ENCODE measurements at places on chromosomes 2 and 18.

- DNase-seq, result no peak
These were observed 288.5 kb upstream of the SLC39A10 start for GRCh38 chr2:195368249-195369217.

DNA sequence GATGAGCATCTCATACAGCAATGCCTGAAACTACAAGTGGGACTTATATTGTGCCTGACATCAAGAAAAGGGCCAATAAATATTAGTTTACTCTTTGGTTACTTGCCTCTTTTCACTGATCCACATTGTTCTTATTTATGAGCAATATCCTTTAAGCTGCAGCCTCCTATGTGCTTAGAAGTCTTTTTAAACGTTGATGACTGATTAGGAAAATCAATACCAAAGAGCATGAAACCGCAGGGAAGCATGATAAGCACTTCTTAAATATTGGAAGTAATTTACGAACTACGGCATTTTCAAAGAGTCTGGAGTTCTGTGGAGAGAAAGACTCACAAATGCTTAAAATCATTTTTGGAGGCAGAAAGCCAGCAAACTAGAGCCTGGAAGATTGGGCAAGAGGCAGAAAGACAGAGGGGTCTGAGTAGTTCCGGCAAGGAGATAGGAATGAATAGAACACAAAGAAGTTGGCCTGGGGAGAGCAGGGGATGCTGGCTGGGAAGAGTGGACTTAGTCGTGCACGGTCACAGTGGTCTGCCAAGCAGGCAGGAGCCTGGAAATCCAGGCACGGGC lies 122.6 kb upstream of the NOSTRIN start:
- DNase-seq, result no peak

DNA sequence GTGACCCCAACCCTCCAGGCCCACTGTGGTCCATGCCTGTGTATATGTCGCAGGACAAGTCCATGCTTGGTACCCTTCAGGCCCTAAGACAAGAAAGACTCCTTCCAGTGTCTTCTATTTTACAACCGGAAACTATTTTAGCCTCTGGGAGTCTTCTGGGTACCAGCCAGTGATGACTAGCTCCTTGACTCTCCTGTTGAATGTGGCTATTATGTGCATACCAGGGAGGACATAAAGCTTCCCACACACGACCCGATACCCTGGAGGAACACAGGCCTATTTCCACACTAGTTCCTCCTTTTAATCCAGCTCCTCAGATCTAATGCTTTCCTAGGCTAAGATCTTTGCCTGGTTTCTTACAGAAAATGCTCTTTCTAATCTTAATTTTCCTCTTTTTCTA lies 178.1 kb downstream of the NCKAP5 start:
- DNase-seq, result no peak

DNA sequence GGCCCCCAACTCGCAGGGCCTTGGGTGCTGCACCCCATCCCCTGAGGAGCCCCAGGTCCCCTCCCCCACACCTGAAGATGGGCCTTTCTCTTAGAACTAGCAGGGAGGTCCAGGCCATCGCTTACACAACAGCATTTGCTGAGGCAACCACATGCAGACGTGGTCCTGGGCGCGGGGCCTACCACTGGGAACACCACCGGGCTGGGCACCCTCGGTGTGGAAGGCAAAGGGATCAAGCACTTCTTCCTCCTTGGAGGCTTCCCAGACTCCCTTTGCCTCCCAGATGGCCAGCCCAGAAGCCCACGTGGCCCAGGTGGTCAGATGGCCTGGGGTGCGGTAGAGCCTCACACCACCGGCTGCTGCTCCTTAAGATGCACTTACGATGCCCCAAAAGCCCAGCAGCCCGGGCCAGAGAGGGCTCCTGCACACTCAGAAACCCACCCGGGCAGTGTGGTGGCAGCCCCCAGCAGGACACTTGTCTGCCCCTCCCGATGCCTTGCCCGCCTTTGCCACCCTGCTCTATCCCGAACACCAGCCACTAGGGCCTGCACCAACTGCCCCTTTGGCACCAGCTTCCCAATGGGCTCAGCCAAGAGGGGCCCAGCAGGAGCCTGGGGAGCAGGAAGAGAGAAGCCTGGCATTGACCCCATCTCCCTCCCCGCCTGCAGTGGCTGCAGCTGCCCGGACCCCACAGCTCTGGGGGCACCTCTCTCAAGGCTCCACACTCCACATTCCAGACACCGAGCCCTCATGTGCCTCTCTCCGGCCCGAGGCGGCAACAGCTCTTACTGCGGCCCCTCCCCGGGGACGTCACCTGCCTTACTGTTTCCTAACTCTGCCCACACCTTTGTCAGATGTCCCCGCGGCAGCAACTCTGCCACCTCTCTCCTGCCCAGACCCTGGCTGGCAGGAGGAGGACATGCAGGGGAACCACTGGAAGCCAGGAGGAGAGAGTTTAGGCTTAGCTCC lies 13.9 kb upstream of the MLPH start:
- no peak for DNase-seq

Data from stimulated activated CD4-positive, alpha-beta T cell treated with anti-CD3 and anti-CD28 coated beads, Interleukin-1b, Interleukin-23, amount 100 ng/mL, for 1 hour (primary cell).